ENCODE measurements at places on chromosomes 6 and 20.

DNA sequence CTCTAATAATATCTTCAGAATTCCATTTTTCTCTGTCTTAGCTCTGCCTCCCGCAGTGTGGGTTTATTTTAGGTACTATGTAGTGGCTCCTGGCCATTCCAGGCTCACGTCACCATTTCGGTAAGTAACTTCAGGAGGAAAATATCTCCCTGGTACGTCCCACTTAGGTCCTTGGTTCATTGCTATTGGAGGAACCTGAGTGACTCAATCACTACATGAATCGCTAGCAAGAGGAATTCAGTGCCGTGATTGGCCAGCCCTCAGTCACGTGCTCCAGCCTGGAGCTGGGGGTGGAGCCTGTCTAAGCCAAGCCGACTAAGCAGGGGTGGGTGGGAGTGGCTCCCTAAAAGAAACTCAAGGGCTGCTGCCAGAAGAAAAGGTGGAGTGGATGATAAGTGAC is 67.3 kb upstream of the E2F3 start:
- DNase-seq: no peak

DNA sequence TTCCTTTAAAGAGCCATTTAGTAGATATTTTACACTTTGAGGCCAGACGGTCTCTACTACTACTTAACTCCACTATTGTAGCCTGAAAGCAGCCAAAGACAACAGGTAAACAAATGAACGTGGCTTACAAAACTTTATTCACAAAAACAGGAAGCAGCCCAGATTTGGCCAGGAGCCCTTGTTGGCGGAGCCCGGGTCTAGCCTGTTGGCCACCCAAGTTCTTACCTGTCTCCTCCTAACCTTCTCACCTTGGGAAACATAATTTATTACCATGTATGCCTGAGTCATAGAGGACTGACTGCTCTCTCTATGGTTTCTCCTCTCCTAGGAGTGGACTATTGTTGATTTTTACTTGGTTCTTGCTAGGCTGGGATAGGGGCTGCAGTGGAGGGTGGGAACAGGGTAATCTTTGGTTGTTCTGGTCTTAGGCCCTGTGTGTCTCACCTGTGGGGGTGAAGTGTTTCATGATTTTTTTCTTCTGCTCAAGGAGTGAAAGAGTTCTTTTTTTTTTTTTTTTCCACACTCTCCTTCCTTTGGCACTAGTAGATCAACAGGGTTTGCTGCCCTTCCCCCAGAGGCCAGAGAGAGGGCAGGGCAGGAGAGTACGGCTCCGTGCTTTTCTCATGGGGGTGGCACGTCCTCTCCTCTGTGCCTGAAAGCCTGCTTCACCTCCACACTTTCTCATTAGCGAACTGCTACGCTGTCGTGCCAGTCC is 90.0 kb downstream of the RPP40 start:
- DNase-seq: no peak

- no peak for DNase-seq
These were observed 52.1 kb downstream of the PTPN1 start for GRCh38 chr20:50562262-50562701.

DNA sequence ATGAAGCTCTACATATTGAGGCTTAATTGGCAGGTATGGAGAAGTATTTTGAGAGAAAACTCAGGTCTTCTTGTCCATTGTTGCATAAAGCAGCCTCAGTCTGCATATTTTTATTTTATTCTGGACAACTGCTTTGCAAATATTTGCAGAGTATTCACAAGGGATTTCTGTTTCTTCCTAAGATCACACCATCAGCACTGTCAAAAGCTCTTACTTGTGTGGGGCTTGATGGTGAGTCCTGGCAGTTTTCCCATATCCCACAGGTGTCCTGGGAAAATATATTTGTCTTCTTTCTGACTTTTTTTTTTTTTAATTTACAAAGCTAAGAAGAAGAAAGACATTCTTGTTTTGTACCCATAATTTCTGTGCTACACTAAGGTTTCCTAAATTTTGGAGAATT is 16.9 kb upstream of the MLIP start:
- DNase-seq: no peak

DNA sequence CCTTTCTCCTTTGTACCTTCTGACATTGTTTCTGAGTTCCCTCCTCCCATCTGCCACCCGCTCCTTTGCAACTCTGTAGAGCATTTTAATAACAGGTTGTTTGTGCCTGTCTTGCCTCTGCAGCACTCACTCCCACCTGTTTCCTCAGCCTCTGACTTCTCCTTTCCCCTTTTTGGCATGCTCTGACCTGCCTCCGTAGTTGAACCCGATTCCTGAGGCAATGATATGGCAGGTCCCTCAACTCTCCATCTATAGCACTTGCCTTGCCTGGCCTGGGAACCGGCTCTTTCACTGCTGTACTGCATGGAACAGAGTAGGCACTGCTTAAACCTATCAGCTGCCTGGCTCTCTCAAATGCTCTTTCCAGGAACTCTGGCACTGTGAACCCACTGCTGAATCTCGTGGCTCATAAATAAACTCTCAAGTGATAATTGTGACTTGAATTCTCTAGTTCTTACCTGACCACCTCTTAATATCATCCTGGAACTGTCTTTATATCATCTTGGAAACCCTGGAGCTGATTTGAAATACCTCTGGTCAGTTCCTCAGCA is 50.3 kb downstream of the UTRN start:
- no peak for DNase-seq

GRCh38 chr6:157760589-157761330 is 62.3 kb upstream of the SNX9 start:
- DNase-seq: no peak
